ENCODE measurements at places on chromosomes 6 and 20.

DNA sequence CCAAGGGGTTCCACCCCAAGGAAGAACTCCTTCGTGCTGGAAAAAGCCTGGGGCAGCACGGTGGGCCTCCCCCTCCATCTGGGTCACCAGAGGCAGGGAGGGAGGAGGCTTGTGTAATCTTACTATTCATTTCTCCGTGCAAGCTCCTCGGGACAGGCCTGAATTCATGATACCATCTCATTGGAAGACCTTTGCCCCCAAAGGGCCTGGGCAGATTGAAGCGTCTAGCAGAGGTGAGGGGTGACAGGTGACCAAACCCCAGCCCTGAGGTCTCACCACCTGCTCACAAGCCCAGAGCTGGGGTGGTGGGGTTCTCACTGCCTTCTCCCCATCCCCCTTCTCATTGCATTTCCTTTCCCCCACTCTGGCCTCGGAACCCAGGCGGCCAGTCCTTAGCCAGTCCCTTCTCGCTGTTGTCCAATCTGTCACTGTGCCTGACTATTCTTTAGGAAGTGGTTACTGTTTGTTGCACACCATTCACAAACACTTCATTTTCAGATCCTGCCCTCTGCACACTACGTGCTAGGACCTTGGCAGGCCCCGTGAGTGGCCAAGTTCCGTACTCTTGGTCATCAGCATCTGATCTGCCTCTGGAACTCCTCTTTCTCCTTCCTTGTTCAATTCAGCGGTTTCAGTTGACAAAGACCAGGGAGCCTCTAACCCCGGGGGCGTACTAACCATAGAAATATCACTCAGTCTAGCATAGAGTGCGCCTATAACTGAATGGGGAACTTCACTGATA is 137.1 kb downstream of the LY86 start:
- no peak for DNase-seq

DNA sequence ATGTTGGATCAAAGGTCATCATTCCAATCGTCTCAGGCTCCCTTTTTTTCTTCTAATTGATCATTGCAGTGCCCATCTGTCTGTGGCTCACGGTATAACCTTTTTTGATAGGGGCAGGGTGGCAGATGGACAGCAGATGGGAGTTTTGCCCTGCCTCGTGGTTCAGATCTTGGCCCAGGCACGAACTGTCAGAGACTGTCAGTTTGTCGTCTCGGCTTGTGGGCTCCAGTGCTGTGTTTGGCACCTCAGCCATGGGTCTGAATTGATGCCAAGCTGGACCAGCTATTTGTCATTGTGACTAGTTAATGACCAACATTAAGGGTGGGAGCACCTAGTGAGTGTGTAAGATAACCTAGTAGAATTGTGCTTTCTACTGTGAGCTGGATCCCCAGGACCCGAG is 197.6 kb downstream of the PRL start:
- DNase-seq = no peak

DNA sequence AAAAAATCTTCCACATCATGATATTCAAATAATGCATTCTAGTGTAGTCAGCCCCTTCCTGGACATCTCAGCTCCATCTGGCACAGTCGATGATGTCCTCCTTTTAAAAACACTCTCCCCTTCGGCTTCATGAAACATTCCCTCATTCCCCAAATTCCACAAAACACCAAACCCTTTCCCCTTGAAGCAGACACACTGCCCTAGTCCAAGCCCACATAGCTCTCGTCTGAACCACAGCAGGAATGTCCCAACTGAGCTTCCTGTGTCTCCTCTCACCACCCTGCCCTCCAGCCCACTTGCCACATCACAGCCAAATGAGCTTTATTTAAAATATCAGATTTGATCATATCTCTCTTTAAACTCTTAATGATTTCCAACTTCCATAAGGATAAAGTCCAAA is 106.4 kb upstream of the CARMIL1 start:
- peak; percentile 97 for DNase-seq

- no peak for DNase-seq
Observed at GRCh38 chr6:69942485-69942884, 76.1 kb downstream of the COL19A1 start.

- DNase-seq = no peak
Observed at GRCh38 chr6:116326996-116327395, 43.8 kb upstream of the DSE start.

DNA sequence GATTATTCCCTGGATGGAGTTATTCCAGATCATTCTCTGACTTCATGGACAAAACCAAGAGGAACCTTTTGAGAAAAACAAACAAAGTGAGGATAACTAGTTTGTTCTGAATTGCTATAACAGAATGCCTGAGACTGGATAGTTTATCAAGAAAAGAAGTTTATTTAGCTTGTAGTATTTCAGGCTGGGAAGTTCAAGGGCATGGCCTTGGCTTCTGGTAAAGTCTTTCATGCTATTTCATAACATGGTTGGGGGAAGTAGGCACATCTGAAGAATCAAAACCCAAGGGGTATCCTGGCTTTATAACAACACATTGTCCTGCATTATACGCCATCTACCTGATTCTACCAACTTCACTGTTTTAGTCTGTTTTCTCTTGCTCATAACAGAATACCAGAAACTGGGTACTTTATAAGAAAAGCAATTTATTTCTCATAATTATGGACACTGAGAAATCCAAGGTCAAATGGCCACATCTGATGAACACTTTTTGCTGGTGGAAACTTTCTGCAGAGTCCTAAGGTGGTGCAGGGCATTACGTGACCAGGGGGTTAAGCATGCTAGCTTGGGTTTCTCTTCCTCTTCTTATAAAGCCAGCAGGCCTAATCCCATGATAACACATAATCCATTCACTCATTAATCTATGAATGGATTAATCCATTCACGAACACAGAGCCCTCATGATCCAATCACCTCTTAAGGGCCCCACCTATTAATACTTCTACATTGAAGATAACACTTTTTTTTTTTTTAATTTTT is 186.1 kb upstream of the PRSS16 start:
- no peak for DNase-seq

DNA sequence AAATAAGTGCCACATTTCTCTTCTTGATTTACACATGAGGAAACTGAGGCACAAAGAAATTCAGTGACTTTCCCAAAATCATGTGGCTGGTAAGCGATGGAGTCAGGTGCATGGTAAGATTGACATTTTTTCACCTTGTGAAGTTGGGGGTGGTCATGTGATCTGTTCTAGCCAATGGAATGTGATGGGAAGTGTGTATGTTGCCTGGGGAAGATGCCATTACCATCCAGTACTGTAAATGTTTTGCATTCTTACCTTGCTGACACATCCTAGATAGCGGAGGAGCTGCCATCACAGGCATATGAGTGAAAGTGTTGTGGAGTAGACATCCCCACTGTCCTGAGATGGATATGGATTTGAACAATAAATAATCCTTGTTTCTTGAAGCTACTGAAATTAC is 499.6 kb upstream of the SULF2 start:
- peak; percentile 41 for DNase-seq

- no peak for DNase-seq
Observed at GRCh38 chr6:24775520-24776058, 852 bp downstream of the GMNN start.

- DNase-seq = no peak
Observed at GRCh38 chr6:64672131-64672530, 1034.9 kb downstream of the EYS start.

DNA sequence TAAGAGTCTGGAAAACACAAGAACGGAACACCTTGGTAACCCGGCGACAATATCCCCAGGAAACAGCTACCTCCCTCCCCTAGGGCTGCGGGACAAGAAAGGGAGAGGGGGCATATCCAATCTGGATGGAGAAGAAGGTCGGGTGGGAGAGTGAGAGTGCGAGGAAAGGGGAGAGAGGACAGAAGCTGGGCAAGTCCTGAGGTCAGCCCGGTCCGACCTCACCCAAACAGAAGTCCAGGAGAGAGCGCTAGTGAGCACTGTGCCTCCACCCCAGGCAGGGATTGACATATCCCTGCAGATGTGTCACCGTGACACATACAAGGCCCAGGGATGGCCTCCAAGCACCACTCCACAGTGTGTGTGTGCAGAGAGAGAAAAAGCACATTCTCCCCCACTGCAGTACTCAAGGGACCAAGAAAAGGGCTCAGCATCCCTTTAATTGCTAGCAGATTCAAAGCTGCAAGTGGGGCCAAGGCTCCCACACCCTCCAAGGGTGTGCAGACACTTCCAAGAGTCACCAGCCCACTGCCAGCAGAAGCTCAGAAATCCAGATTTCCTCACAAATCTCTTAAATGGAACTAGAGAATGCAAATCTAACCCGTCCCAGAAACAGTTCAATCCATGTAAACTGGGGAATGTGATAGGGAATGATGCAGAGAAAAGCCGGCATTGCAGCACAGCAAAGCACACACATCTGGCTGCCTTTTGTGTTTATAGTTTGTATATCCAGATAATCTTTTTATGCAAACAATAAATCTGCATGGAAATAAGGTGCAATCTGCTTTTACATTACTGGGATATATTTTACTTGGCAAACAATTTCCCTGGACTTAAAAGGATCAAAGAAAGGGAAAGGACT is 3.1 kb downstream of the PXDC1 start:
- no peak for DNase-seq
